IMR-90 (cell line): ENCODE measurements at places on chromosomes 3 and 15. TPM values are rescaled to one million over a fixed set of nuclear protein-coding genes. Genes with fewer than 3 reads are reported as not detected.

Gene PLSCR2
- total RNA-seq = not detected in 2 replicates

Gene GOLGA8O
- total RNA-seq = 0.36 and 0.56 TPM in 2 replicates

Gene CD200
- total RNA-seq = 0.83 and 1.1 TPM in 2 replicates

Gene TIGIT
- total RNA-seq = not detected in 2 replicates

Gene RAB6B
- 0.18 and 0.28 TPM in 2 replicates for total RNA-seq

Gene GP5
- total RNA-seq = under 0.01 TPM in 2 replicates

Gene MST1
- total RNA-seq = 1.1 and 1.3 TPM in 2 replicates

Gene C3orf20
- total RNA-seq = not detected in 2 replicates

Gene RCCD1
- 3.9 and 4.4 TPM in 2 replicates for total RNA-seq

Gene CFAP44
- total RNA-seq = 0.90 and 1.9 TPM in 2 replicates

Gene SYNPR
- total RNA-seq = not detected in 2 replicates

Gene SOX14
- not detected in 2 replicates for total RNA-seq

Gene CFAP100
- total RNA-seq = not detected in 2 replicates
